NCI-H69 (cell line): ENCODE measurements at places on chromosomes 2 and 18.
A peak's percentile ranks its signal among the peaks of the same experiment; 100 is the strongest.

GRCh38 chr2:130372055-130372832 lies 16.4 kb downstream of the PTPN18 start:
- DNase-seq: peak; percentile 87

- no peak for DNase-seq
Measured at GRCh38 chr2:238523158-238524110, 96.7 kb downstream of the ASB1 start.

- no peak for DNase-seq
Measured at GRCh38 chr18:76382275-76382674, 112.8 kb downstream of the ZNF516 start.

DNA sequence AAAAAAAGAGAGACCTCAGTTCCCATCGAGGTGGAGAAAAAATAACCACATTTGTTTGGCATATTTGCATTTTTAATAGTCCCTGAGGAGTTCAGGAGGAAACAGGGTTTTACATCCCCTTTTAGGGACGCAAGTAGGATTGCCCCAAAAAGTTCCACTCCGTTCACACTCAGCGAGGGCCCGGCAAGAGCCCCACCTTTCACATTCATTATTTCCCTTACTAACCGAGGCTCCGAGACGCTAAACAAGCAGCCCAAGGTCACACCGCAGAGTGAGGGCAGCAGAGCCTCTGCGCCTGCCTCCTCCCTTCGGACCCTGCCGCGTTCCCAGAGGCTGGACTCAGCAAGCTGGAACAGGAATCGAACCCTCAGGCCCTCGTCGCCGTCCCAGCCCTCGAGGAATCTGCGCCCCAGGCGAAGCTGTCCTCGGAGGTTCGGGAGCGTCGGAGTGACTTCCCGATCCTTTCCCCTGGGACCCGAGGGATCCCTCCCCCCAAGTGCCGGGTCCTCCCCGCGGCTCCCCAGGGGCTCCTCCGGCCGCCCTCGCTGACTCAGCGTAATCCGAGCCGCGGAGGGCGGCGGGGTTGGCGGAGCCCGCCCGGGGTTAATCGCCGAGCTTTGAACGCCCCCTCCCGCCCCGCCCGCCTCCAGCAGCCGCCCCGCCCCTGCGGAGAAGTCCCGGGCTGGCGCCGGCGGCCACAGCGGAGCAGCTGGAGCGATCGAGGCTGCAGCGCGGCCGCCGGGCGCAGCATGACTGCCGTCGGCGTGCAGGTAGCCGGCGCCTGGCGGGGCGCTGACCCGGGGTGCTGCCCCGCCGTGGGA lies at the start of gene TMEM37:
Gene TMEM37, plus strand, starts transcription at position 700 of the 821 bp plus-strand sequence. Its CDS starts 50 bp downstream, at position 750.
- DNase-seq: peak; percentile 86

DNA sequence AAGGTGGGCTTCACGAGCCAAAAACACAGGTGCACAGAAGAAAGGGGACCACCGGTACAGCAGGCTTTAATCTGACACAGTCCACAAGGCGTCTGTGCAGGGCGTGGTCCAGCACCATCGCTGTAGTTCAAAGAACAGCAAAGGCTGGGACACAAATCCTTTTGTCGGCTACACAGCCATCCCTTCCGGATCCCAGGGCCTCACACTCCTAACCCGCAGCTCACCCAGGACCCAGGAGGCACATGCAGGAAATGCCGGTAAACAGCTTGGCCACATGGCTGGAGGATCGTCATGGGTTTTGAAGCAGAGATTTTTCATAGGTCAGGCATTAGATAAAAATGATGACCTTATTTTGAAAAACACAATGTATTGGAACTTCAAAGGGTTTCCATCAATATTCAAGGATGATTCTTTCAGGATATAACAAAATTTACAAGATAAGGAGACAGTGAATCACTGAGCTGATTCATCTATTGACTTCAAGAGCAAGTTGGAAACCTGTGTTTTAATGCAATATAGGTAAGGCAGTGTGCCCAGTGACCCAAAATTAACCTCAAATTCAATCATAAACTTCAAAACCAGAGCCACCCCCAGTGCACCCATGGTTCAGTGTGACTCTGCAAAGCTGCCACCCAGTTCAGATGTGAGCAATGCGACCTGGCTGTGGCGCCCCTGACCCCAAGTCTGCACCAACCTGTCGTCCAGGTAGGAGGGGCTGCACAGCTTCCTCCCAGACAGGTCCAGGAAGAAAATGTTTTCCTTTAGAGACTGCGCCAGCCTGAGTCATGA lies 74.4 kb downstream of the TMEM18 start:
- no peak for DNase-seq

GRCh38 chr2:200353874-200354273 lies 47.4 kb downstream of the SPATS2L start:
- no peak for DNase-seq

DNA sequence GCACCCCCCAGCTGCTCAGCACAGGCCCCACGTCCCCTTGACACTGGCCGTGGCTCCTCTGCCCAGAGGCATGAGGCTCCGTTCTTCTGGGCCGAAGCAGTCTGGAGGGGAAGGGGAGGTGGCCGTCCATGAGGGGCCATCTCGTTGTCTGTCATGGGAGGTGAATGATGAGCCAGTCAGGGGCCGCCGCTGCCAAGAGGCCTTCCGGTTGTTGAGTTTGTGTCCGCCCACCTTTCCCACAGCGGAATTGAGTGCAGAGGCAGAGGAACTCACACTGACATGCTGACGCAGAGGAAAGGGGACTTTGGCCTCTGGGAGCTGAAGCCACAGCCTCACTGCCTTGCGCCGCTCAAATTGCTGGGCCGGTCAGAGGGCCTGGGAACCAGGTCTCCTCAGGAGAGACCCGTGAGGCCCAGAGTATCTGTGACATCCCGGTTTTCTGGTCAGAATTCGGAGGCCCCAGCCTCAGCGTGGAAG lies 268.4 kb downstream of the ATAD2B start:
- no peak for DNase-seq

DNA sequence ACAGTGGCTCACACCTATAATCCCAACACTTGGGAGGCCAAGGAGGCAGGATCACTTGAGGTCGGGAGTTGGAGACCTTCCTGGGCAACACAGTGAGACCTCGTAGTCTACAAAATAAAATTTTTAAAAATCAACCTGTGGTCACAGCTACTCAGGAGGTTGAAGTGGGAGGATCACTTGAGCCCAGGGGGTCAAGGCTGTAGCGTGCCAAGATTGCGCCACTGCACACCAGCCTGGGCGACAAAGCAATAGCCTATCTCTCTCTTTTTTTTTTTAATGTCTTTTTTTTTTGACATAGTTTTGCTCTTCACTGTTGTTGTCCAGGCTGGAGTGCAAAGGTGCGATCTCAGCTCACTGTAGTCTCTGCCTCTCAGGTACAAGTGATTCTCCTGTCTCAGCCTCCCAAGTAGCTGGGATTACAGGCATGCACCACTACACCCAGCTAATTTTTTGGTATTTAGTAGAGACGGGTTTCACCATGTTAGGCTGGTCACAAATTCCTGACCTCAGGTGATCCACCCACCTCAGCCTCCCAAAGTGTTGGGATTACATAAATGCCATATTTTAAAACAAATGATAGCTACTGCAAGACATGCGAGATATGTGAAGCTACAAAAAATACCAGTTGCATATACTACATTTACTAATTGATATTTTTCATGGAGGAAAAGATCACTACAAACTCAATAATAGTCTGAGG lies 55.0 kb downstream of the CHN1 start:
- no peak for DNase-seq

GRCh38 chr2:175227393-175227792 lies 45.9 kb upstream of the ATP5MC3 start:
- no peak for DNase-seq

DNA sequence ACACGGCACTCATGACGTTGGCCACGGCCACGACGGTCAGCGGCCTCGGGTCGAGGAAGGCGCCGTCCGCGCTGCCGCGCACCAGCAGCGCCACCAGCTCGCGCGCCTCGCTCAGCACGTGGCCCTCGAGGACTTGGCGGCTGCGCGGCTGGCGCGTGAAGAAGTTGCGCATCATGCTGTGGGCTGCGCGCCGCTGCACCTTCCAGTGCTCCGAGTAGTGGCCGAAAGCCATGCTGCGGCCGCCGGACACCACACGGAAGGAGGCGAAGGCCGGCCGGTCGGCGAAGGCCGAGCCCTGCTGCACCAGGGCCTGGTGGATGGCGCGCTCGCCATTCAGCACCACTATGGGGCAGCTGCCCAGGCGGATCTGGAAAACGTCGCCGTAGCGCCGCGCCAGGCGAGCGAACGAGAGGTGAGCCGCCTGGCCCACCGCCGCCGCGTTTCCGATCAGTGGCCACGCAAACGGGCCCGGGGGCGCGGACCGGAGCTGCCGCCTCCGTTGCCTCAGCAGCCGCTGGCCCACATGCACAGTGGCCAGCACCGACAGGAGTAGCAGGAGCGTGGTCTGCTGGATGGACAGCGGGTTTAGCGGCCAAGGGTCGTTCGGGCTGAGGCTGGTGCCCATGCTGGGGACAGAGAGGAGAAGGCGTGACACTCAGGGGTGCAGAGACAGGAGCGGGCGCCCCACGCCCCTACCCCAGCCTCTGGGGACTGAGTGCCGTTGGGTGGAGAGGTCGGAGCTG lies 1.0 kb downstream of the CYP1B1 start:
- DNase-seq: no peak

- DNase-seq: no peak
Measured at GRCh38 chr2:39234754-39235153, 9.0 kb downstream of the CDKL4 start.

- peak; percentile 20 for DNase-seq
Measured at GRCh38 chr2:208502288-208502687, 95.7 kb downstream of the PTH2R start.

GRCh38 chr2:72895759-72896281 lies 8.6 kb downstream of the SPR start:
- no peak for DNase-seq

DNA sequence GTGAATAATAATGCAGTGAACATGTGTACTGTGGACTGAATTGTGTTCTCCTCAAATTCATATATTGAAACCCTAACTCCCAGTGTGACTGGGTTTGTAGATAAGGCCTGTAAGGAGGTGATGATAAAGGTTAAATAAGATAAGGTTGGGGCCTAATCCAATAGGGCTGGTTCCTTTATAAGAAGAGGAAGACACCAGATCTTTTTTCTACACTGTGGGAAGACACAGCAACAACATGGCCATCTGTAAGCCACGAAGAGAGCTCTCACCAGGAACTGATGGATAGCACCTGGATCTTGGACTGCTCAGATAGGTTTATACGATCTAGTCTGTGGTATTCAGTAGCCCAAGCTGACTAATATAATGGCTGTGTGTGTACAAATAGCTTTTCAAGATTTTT lies 66.8 kb downstream of the BMPR2 start:
- no peak for DNase-seq

- DNase-seq: peak; percentile 58
Measured at GRCh38 chr2:88690591-88691338, 708 bp upstream of the RPIA start.

DNA sequence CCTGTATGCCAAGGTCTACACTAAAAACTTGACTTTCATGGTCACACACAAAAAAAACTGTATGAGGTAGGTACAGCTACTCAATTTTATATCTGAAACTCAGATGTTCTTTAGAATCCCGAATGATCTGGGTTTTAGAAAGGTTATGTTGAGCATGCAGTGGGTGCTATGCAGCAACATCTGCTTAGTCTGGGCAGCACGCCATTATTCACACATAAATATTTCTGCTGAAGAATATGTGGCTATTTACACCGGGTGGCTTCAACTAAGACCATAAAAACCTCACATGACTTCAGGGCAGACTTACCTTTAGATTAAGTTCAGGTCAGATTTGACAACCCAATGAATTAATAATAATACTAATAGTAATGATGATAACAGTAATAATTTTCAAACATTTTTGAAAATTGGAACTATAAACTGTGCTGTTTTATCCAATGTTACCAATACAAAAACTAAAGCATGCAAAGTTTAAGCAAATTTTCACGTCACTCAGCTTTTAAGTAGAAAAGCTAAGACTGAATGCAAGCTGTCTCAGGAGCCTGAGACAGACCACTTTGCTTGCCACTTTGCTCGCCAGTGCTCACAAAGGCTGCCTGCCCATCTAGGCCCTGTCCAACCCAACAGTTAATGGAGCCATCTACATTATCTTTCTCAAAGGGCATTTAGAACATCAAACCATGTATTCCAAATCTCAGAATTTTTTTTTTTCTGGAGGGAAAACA lies 292.0 kb downstream of the CNTNAP5 start:
- DNase-seq: no peak

DNA sequence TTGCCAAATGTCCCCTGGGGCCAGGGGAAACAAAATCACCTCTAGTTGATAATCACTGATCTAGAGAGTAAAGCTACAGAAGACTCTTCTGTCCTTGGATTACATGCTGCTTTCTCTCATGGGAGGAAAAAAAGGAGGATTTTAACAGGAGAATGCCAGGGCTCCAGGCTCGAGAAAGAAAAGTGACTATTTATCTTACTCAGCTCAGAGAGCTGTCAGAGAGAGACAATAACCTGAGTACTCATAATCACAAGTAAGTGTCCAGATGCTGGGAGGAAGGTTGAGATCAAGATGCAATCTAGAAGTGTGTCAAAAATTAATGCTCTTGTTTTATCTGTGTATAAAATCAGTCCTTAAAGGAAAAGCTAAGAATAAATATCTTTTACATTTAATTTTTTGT lies 133.3 kb downstream of the PTRHD1 start:
- DNase-seq: peak; percentile 72

- DNase-seq: no peak
Measured at GRCh38 chr2:76154981-76155380, 444.3 kb upstream of the GCFC2 start.

DNA sequence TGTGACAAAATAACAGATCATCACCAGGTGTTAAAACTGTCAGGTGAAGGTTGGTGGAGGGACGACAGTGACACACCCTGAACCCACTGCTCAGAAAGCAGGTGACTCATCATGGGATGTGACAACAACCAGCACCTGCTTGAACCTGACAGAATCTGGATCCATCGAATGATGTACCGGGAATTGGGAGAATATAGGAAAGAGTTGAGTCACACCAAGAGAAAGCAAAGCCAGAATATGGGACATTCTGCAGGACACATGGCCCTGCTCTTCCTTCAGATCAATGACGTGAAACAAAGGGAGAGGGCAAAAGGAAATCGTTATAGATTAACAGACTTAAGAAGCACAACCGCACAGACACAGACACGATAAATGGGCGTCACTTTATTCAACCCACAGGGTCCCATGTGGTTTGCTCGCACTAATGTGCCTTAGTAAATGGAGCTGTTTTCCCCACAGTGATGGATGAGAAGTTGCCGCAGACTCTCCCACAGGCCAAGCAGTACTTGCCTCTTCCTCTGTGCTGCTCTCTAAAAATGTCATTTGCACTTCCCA lies 100.1 kb downstream of the CRACDL start:
- no peak for DNase-seq

- DNase-seq: no peak
Measured at GRCh38 chr2:205869439-205869838, 187.1 kb downstream of the NRP2 start.

DNA sequence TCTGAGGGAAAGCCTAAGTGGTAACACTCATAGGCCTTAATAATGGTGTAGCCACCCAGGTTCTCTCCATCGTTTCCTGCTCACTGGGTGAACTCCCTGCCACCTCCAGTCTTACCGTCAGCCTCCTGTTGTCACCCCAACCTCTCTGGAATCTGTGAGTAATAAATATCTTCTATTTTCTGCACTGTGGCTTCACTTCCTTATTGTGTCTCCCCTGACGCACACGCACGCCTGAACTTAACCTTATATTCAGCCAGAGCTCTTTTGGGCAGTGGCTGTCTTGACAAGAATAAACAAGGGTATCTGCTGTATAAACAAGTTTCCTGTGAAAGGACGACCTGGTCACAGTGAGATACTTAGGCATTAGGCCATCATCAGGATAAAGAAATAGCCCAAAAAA lies 467.2 kb downstream of the SPAG16 start:
- no peak for DNase-seq
